Panc1 (cell line): ENCODE measurements at places on chromosomes 11 and 22. TPM values are rescaled to one million over a fixed set of nuclear protein-coding genes. Genes with fewer than 3 reads are reported as not detected.

DNA sequence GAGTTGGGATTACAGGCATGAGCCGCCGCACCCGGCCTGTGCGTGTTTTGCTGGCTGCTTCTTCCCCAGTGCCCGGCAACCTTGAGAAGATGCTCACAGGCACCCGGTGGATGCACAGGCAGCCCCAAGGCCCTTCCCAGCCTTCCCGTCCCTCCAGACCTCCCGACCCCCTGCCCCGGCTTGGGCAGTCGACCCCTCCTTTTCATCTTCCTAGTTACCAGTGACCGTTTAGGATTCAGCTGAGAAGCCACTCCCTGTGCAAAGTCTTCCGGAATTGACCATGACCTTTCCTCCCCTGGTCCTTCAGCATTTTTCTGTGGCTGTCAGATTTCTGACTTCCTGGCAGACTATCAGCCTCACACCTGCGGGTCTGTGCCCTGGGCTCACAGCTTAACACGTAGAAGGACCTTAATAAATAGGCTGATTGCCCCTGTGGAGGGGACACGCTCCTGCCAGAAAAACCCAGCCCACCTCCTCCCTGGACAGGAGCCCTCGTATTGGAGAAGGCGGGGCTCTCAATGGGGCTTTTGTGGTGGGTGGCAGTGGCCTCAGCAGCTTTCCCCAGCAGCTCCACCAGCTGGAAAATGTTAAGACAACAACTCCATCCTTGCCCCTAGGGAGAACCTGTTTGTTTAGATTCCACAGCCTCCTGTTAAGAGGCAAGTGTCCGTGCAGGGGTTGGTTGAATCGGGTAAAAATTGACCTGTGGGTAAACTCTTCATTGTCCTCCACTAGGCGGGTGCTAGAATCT lies 10.4 kb upstream of the ANO1 start:
- H3K27me3 ChIP-seq, result peaks cover 7% of the 10 kb centered on the region; the same call in 1 of the 2 replicates
- no peak overlapping the region for H3K4me3 ChIP-seq
- no peak for DNase-seq

DNA sequence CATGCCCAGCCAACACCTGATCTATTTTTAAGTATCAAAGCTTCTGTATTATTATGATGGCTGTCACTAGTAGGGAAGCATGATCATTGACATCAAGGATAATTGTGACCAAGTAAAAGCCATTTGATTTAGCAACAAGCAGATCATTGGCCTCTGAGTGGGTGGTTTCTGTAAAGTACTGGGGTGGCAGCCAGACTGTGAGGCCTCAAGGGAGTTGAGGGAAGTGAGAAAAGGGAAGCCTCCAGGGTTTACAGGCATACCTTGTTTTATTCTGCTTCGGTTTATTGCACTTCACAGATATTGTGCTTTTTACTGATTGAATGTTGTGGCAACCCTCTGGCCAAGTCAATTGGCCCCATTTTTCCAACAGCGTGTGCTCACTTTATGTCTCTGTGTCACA lies 60.1 kb downstream of the PRR5L start:
- H3K4me1 ChIP-seq, result no peaks in the 10 kb centered on the region
- H3K4me3 ChIP-seq, result no peak overlapping the region
- no peaks in the 10 kb centered on the region for H3K36me3 ChIP-seq
- DNase-seq, result no peak
- H3K27me3 ChIP-seq, result peaks cover 2% of the 10 kb centered on the region

DNA sequence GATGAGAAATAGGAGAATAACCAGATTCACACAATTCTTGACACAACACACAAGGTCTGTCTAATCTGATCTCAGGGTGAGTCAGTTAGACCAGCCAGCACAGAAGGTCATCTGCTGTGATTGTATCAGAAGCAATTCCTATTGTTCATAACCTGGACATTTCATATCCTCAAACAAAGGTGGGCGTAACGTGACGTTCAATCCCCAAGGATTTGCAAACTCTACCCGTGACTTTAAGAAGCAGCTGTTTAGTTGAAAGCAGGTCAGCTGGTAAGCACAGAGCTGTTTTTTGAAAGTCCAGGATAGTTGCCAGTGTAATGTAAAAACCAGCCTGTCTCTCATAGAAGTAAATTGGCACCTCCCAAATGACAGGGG lies 385.1 kb downstream of the DCDC1 start:
- no peaks in the 10 kb centered on the region for H3K36me3 ChIP-seq
- H3K27me3 ChIP-seq, result no peaks in the 10 kb centered on the region
- no peak for DNase-seq
- H3K27ac ChIP-seq, result no peak overlapping the region

DNA sequence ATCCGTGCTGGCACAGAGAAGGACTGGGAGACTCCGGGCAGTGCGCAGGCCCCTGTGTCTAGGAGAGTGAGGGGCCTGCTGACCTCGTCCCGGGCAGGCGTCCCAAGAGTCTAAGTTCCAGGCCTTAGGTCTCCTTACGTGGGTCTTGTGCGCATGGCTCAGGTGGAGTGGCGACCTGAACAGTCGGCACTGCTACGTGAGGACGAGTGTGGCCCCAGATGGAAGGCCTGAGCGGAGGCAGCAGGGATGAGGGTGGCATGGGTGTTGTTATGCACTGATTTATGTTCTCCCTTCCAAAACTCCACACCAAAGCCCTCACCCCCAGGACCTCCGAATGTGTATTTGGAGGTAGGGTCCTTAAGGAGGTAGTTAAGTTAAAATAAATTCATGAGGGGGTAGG lies 20.7 kb upstream of the SEPTIN5 start:
- peaks cover 7% of the 10 kb centered on the region; the same call in 1 of the 2 replicates for H3K4me1 ChIP-seq
- no peak overlapping the region for H3K4me3 ChIP-seq
- no peak for DNase-seq
- H3K27ac ChIP-seq, result no peak overlapping the region
- no peaks in the 10 kb centered on the region for H3K27me3 ChIP-seq

OR8G1 gene
- not detected for total RNA-seq
